SIG-M5 (cell line): ENCODE measurements at places on chromosomes 5 and 9.

DNA sequence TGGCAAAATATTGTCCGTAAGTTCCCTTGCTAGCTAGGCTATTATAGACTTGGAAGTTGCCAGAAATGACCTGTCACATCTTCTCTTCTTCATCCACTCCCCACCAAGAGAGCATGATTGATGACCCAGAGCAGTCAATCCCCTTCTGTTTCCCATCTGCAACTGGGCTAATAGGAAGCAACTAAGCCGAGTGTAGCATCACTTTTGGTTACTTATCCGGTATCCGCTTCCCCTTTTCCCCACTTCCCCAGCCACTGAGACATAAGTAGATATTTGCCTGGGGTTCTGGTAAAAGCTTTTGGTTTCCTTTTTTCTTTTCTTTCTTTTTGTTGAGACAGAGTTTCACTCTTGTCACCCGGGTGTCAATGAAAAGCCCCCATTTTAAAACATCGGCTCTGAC is 29.4 kb upstream of the LIFR start:
- no peak for DNase-seq

GRCh38 chr9:27421577-27421976 is 102.5 kb upstream of the IFNK start:
- DNase-seq = no peak

GRCh38 chr5:153276151-153276550 is 214.3 kb upstream of the GRIA1 start:
- no peak for DNase-seq

- DNase-seq = no peak
Measured at GRCh38 chr5:142829801-142830220, 59.6 kb downstream of the ARHGAP26 start.

DNA sequence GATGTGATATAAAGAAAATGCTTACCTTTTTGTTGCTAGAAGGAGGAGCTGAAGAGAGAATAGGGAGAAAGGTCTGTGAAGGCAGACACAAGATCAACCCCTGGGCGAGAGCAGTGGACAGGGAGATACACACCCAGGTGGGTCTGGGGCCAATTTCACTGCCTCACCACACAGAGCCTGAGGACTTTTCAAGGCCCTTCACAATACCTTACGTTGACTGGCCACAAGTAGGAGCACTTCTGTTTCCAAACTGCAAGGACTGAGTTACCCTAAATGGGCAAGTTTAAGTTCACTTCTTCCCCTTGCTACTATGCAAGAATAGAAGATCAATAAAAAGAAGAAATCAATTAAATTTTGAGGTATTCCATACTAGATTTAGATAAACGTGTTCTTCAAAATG is 174.5 kb upstream of the SLC12A2 start:
- DNase-seq = no peak

DNA sequence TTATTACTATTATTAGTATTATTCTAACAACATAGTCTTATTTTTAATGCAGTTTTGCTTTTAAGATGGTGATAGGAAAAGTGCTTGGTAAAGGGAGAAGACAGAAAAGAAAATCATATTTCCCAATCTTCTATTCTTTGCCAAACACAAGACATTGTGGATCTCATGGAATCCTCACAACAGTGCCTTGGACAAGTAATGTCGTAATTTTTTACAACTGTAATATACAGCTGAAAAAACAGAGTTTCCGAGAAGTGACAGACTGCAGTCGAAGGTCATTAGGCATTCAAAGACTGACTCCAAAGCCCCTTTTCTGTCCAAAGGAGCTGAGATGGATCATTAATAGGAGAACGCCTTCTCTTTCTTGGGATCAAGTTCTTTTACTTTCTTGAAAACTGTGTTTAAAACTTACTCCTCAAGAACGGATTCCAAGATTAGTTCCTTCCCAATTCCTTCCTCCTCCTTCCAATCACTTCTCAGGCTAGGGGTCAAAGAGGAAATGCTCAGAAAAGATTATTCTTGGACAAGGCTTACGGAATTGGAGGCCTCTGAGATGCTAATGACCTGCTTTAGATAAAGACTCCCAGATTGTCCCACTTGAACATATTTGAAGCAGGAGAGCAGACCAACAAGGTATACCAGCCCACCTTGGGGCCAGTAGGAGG is 24.3 kb upstream of the TRIM32 start:
- no peak for DNase-seq

DNA sequence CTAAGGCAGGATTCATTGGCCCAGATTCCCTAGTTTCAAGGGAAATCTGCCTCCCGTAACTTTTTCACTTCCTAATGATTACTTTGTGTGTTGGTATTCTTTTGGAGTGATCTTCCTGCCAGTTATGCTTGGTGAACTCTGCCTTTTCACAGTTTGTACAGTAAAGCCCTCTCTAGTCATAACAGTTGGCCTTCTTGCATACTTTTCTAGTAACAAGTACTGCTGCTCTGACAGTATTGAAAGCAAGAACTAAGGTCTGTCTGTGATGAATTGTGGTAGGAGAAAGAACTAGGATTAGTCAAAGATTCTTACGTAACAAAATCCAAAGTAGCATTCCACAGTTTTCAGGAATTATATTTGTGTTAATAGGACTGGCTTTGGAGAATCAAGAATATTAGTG is 1457.2 kb upstream of the WWC1 start:
- no peak for DNase-seq

- no peak for DNase-seq
Measured at GRCh38 chr9:137688725-137689124, 69.9 kb downstream of the EHMT1 start.

DNA sequence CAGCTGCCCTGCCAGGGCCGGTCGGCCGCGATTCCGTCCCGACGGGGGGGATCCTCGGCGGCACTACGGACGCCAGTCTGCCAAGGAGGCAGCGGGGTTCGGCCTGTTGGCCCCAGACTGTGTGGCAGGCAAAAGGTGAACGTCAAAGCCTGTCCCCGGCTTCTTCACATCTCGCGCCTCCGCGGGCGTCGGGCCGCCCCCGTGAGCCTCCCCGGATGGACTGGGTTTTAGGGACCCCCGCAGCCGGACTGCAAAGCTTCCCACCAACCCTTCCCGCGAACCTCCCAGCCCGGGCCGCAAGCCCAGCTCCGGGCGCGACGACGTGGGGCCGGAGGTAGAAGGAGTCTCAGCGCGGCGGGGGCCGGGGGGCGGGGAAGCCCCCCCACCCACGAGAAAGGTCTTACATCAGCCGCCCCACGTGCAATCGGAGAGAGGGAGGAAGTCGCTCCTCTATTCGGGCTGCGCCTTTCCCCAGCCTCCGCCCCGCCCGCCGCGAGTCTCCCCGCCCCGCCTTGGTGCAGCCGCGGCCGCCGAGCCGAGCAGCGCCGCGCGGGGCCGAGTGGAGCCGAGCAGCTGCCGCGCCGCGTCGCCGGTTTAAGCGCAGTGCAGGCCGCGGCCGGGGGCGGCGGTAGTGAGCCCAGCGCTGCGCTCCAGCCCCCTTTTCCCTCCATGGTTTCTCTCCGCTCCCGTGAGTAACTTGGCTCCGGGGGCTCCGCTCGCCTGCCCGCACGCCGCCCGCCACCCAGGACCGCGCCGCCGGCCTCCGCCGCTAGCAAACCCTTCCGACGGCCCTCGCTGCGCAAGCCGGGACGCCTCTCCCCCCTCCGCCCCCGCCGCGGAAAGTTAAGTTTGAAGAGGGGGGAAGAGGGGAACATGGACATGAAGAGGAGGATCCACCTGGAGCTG is at the start of gene ANP32B:
TSS of gene ANP32B (plus strand) at position 659 of the 906 bp plus-strand sequence. CDS start at position 874, 215 bp downstream.
- no peak for DNase-seq

DNA sequence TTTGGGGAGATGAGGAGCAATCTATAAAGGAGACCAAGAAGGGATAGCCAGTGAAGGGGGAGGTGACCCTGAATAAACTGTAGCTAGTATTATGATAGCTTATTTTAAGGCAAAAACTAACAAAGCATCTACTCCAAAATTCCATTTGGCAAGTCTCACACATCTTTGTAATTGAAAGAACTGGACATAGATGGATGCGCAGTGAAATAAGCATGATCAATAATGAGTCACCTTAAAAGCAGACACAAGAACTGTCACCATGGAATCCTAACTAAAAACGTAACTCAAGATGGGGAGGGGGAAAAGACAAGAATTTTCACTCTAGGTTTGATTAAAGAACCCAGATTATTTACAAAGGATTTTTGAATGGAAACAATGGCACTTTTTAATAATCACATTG is 164.5 kb downstream of the MED27 start:
- DNase-seq = no peak

GRCh38 chr5:166561759-166562158 is 1729.7 kb upstream of the WWC1 start:
- DNase-seq = no peak

GRCh38 chr5:93717162-93717561 is 24.2 kb downstream of the POU5F2 start:
- no peak for DNase-seq

DNA sequence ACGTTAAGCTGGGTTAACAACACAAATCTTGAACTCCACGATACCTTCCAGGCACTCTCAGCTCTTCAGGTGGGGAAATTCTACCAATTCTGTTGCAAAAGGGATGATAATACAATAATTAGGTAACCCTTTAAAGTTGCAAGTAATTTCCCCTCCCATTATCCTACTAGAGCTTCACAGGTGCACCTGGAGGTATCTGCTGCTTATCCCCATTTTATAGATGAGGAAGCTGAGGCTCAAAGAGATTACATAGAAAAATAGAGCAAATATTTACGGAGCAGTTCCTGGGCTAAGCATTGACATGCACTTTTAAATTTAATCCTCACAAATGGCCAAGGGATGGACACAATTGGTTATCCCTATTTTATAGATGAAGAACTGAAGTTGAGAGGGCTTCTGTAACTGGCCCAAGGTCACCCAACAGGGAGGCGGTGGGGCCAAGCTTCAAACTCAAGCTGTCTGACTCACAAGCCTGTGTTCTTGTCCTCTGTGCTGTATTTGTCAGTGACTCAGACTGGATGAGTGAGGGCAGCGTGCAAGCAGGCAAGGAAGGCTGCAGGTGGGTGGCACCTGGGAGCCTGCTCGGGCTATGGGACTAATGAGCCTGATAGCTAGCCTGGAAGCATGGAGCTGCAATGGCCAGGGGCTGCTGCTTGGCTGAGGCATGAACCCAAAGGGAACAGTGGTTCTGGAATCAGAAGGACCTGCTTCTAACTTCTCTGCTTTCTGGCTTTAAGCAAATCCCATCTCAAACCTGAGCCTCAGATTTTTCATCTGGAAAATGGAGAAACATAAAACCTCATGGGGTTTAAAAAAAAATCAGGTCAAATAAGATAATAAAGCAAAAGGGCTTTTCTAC is 105.5 kb downstream of the PDE6A start:
- DNase-seq = no peak

GRCh38 chr5:59535561-59535960 is 358.0 kb downstream of the PDE4D start:
- no peak for DNase-seq

- DNase-seq = no peak
Measured at GRCh38 chr5:63960646-63961045, 1.6 kb downstream of the HTR1A start.

DNA sequence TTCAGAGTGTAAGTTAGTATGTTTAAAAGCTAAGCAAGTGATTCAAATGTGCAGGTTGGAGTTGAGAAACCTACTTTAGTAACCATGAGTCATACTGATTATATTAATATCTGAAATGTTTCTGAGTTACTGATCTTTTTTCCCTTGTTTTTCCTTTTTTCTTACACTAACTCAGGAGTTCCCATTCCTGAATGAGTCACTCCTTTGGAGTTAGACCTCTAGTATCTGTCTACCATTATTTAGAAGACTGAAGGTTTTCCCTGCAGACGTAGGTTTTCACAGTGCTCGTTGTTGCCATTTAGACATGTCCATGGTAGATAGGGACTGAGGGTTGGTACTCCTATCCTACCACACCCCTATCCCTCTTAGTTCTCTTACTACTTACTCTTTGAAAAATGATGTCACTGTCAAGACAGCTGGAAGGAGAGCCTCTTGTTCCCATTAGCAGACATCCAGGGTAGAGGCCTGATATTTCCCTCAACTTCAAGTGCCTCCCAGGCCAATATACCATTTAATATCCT is 20.2 kb downstream of the OCLN start:
- DNase-seq = no peak

DNA sequence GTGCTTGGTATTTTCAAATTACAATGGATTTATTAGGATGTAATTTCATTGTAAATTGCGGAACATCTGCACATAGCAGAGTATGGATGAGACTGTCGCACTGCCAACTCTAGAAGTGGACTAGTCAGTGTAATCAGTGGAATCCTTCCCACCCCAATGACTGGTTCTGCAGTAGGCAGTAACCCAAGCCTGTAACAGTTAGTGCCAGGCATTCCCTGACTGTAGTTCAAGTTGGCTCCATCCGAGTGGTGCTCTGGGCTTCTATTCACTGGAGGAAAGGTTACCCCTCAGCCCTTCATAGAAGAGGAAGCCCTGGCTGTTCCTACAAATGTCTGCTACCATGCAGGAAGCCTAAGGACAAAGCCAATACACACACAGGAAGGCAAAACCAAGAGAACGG is 23.2 kb downstream of the AK3 start:
- no peak for DNase-seq

GRCh38 chr5:172618574-172619365 is 22.3 kb upstream of the NEURL1B start:
- no peak for DNase-seq

- DNase-seq = peak; percentile 23
Measured at GRCh38 chr5:50751064-50751657, 84.7 kb downstream of the PARP8 start.

DNA sequence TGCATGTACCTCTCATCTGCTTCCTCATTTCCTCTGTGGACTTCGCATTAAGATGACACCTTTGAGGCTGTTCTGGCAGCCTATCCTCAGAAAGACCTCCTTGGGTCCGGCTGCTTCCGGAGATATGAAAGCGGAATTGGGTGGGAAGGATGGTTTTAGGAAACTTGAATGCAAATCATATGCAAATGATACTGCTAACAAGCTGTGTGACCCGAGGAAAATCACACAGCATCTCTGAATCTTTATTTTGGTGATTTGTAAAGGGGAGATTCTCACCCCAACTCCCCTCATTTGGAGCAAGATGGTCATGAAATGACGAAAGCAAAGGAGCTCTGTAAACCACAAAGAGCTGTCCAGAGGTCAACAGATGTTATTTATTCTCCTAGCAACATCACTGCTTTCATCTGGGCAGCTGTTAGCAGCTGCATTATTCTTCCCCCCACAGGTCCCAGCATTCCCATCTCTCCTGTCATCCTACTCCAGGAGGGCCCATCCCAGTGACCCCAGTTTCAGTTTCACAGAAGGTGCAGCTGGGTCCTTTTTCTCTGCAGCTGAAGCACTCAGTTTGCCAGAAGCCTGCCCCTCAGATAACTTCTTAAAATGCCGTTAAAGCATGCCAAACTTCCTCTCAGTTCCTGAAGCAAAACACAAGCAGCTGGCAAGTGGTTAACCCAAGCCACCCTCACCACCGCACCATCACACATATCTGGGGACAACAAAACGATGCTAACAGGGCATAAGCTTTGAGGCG is 269.5 kb downstream of the SEC61B start:
- DNase-seq = no peak

DNA sequence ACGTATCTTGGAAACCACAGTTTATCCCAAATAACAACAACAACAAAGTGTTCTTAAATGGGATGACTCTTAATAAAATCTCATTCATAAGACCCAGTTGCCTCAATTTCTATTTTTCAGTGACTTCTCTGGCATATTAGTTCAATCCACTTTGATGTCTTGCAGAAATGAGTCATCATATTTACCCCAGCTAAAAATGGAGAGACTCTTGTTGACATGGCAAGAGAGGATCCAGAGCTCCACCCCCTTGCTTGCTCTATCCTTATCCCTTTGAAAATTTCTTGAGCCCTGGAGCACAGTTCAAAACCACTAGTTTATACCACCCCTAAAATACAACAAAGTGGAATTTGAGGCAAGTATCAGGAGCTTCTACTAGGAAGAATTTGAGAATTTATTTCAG is 20.8 kb downstream of the VCAN start:
- no peak for DNase-seq

GRCh38 chr5:120365656-120366446 is 98.2 kb upstream of the PRR16 start:
- DNase-seq = no peak

- DNase-seq = no peak
Measured at GRCh38 chr5:179404321-179405053, 59.2 kb upstream of the ADAMTS2 start.
